ENCODE measurements at places on chromosomes 3 and 15.

DNA sequence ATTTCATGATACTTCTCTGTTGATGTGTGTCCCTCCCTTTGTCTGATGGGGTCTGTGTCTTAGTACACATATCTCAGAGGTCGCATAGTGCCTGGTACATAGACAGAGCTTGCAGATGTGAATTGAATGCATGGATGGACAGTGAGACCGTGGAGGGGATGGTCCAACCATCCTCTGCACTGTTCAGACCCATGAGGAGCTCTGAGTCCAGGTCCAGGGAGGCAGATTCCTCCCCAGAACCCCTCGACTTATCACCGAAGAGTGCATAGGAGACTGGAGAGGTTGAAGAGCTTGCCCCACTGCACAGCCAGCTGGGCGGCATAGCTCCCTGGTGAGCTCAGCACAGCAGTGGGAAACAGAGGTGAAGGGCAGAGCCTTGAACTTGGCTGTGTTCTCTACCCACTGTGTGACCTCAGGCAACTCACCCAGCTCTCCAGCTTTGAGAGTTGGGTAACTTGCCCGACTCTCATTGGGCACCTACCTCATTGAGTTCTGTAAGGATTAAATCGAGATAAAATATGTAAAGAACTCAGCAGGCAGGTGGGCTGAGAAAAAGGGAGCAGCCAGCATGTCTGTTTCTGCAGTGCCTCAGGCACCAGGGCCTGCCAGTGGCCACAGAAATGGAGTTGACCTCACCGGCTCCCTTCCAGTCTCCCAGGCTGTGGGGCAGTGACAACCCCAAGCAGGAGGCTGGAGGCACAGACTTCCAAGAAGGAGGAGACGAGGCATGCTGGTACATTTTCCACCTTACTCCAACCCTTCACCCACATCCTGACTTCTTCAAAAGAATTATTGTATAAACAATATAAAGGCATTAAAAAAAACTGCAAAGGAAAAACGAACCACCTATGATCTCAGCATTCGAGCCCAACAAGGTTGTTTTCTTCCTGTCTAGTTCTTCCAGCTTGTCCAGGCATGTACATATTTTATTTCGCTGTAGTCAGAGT lies 54.1 kb upstream of the TFRC start:
- DNase-seq, result no peak

GRCh38 chr3:5055357-5056110 lies 66.6 kb upstream of the ARL8B start:
- no peak for DNase-seq

- DNase-seq, result no peak
These were observed 34.1 kb downstream of the CCDC191 start for GRCh38 chr3:114022145-114022802.

DNA sequence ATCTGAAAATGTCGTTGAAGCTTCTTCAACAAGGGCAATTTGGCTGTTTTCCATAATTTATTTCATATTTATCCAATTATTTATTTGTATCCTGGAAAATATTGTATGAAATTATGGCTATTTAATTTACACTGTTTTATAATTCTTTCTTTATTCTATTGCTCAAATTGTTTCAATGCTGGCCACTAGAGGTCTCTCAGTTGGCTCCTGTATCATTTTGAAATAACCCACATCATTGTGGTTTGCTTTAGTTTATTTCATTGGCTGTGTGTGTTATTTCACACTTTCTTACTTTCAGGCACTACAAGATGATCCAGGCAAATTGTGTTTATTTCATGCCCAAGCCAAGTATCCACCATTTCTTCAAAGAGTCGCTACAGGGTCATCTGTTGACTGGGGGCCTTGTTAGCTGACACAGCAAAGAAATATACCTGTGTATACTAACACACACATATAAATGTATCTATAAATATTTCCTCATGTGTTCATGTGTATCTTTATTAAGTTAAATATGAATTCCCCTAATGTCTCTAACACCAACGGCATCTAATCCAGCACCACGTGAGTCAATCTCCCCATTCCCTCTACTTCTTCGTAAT lies 86.2 kb downstream of the NPAP1 start:
- no peak for DNase-seq

- DNase-seq, result no peak
These were observed 117.3 kb upstream of the ALDH1A3 start for GRCh38 chr15:100762289-100762688.

GRCh38 chr3:61667814-61668213 lies 106.4 kb downstream of the PTPRG start:
- DNase-seq, result no peak

DNA sequence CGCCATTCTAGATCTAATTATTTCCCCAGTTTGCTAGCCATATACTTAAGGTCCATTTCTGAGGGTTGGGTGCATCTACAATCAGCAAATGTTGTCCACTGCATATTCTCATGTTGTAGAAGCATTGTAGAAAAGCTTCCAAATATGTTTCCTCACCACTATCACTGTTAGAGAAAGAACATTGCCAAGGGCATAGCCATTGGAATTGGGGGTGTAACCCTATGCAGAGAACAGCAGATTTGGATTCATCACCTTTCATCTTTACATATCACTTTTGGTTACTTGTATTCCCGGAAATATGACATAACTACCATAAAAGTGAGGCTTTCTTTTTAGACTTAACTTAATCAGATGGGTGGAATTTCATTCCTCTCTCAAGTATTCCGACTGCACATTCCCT lies 203.6 kb downstream of the LSAMP start:
- DNase-seq, result no peak

Data from stimulated activated CD8-positive, alpha-beta memory T cell treated with anti-CD3 and anti-CD28 coated beads, Interleukin-4, amount 100 ng/mL, for 48 hours (primary cell).